ENCODE measurements at places on chromosomes 2 and 18.

- DNase-seq, result no peak
Observed at GRCh38 chr2:30680121-30680520, 127.1 kb downstream of the CAPN13 start.

- DNase-seq, result no peak
Observed at GRCh38 chr18:63956755-63957154, 7.7 kb downstream of the HMSD start.

DNA sequence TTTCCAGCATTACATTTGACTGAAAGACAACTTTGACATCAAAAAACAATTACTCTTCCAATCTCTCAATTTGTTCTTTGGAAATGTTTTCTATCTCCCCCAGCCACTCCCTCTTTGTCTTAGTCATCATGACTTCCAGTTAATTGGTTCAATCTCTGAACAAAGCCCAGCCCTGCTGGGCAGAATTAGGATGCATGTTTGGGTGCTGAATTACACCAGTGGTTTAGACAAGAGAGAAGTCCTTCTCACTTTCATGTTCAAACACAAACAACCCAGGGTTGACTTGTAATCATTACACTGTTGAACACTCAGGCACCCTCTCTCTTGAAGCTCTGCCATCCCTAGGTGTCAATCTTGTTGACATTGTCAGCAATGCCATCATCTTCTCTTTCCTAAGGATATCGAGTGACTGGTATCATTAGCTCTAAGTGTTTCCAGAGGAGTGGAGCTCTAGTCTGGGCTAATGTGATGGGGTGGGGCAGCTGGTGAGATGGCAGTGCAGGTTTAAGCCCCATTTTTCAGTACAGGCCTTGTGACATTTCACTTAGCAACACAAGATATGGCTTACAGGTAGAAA is 90.8 kb upstream of the MEIS1 start:
- no peak for DNase-seq

DNA sequence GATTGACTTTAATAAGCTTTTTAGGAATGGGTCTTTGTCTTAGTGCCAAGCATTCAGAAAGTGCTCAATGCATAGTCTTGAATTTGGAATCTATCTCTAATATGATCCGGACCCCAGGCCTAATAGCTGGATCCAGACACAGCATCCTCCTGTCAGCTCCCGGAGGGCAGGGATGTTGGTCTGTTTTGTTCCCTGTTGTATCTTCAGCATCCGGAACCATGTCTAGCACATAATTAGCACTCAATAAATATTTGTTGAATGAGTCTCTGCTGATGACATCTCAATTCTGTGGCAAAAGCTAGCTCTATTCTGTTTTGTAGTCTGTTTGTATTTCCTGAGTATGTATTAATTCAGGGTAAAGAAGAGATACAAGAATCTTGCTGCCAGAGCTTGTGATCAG is 169.1 kb downstream of the DCDC2C start:
- no peak for DNase-seq

GRCh38 chr18:4987452-4988405 is 209.3 kb downstream of the AKAIN1 start:
- peak; percentile 24 for DNase-seq

- DNase-seq, result no peak
Observed at GRCh38 chr18:60549338-60549960, 176.9 kb upstream of the MC4R start.

GRCh38 chr2:74673826-74674528 is 19.9 kb downstream of the SEMA4F start:
- DNase-seq, result no peak

DNA sequence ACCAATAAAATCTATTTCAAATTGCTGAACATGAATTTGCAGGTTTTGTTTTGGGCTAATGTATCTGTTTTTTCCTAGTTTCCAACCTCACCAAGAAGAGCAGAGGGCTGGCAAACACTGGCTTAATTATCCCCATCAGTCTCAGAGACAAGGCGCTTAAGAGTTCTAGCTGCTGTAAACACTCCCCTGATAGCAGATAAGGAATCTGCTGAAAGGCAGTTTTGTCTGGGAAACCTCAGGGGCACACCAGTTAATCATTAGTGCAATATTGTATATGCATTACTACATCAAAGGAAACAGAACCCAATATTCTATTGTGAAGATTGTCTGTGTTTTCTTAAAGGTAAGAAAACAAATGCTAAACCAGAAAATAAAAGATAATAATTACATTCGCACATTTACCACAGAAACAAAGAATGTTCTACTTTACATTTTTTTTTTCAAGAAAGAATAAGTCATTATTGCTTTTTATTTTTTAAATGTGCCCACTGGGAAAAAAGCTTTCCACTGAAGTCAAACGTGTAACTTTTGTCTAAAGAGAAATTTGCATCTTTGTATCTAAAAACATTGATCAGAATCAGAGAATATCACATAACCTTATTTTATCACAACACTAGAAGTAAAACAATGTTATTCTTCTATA is 179.1 kb downstream of the ERBB4 start:
- no peak for DNase-seq

GRCh38 chr18:63844254-63844653 is 43.3 kb upstream of the SERPINB2 start:
- DNase-seq, result no peak

GRCh38 chr2:1233281-1233680 is 180.0 kb upstream of the TPO start:
- no peak for DNase-seq

DNA sequence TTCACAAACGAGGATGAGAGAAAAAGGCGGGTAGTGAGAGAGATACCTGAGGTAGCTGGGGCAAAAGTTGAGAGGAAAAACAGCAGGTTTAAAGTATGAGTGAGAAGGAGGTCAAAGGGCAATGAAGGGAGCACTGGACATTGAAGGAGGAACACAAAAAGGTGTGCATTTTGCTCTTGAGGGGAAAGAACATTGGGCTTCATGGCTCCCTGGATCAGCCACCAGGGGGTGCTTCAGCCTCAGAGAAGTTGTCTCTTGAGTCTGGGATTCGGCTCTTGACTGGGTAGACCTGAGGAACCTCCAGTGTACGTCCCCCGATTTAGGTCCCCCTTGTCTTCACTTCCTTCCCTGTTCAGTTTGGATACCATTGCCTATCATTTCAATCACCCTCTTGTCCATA is 128.5 kb downstream of the RAPGEF4 start:
- DNase-seq, result peak; percentile 55

DNA sequence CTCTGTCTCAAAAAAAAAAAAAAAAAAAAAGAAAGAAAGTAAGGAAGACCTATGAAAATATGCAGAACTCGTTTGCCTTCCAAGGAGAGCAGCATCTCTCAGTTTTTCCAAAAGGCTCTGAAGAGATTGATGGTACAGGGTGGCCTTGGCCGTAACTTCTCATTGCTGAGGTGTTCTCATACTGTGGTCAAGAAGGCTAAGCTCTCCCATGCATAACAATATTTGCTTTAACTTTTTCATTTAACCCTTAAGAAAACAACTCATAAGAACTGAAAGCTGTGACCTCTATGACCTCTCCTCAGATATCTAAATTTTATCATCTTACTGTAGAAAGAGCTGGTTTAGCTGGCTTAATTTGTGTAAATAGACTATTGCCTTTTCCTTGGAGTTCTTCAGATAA is 37.1 kb upstream of the GATA6 start:
- no peak for DNase-seq

DNA sequence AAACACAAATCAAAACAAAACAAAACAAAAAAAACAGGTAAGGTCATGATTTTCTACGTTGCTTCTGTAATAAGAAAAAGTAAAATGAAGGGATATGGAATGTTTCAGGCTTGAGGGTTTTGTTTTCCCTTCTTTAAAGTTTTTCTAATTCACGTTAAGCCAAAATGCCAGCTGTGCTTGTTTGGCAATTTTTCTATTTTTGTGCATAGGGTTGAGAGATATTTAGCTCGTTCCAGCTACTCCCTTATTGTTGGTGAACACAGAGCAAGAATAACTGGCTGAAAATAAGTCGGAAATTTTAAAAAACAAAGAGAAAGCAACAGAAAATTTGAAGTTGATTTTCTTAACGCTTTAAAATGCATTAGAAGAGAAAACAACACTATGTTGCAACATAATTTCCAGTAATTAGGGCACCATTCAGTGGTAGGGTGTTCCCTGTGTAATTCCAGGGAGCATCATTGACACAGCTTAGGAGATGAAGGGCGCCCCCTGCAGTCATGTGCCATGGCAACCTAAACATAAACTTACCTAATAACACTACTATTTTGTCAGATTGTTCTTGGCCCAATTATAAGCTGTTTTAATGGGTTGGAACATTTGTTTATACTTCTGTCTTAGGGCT is 99.5 kb downstream of the DTNA start:
- peak; percentile 6 for DNase-seq

DNA sequence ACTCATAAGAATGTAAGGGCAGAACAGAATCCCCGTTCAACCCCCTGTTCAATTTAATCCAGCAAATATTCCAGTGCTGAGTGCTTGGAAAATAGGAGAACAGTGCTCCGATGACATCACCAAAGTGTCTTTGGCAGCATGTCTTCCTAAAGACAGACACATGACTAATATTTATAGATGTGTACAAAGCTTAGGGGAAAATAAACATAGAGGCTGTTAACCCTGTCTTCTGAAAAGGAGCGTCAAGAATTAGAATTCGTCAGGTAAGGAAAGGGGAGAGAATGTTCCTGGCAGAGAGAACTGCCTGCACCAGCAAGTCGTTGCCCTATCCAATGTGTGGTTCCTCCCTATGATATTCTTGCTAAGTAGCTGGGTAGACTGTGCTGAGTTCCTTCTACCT is 72.7 kb downstream of the PLB1 start:
- DNase-seq, result no peak

DNA sequence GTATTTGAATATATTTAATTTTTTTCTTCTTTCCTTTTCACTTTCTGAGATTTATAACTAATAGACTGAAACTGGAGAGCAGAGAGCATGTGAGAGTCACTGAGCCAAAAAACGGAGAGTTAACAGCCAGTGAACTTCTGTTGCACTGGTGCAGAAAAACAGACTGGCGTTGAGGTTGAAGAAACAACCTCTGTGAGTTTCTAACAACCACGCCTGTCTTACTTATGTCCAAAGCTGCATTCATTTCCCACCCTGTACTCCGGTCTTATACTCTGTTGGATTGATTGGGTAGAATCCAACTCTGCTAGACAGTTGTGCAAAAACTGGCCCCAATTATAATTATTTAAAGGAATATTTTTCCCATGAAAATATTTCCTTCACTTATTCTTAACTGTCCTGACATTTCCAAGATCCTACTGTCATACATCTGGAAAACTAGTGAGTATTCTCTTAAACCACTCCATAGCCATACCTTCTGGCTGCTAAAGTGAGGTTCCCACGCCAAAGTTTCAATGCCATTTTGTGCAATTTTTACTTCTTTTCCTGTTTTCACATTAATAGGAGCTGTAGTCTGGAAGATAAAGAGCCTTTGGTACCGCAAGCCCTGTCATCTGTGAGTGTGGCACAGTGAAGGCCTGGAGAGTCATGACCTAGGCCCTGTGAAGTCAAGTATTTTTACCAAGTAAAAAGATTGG is 9.4 kb downstream of the CYP1B1 start:
- no peak for DNase-seq

DNA sequence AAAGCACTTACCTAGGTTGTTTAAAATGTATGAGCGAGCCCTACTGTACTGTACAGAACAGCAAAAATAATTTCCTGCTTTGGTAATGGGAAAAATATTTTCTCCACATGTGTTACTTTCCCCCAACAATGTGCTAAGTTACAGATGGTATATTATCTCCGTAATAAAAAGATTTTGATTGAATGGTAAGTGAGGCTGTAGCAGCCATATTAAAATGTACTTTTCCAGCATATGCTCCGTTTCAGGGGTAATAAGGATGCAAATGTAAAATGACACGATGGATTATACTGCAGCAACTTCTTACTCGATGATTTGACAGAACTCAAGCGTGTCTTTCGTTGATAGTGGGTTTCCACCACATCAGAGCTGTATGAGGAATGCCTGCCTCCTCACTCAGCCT is 50.5 kb downstream of the OSBPL6 start:
- DNase-seq, result no peak

DNA sequence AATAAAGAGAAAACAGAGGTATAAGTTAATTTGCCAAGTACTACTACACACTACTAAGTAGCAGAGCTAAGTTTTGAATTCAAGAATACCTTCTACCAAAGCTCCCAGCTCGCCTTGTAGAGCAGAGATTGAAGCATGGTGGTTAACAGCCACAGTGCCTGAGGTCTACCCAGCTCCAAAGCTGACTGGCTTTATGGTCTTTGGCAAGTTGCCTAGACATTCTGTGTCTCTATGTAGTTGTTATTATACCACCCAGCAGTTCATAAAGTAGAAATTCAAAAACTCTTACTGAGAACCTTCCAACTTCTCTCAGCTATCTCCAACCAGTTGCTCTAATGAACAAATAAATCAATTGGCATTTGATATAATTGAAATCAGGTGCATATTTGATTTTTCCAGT is 87.8 kb downstream of the PDE11A start:
- DNase-seq, result no peak

- DNase-seq, result no peak
Observed at GRCh38 chr2:225072444-225072843, 30.2 kb upstream of the DOCK10 start.

All from pancreas (tissue), 10 donors.